ENCODE measurements at places on chromosomes 7 and 10.

DNA sequence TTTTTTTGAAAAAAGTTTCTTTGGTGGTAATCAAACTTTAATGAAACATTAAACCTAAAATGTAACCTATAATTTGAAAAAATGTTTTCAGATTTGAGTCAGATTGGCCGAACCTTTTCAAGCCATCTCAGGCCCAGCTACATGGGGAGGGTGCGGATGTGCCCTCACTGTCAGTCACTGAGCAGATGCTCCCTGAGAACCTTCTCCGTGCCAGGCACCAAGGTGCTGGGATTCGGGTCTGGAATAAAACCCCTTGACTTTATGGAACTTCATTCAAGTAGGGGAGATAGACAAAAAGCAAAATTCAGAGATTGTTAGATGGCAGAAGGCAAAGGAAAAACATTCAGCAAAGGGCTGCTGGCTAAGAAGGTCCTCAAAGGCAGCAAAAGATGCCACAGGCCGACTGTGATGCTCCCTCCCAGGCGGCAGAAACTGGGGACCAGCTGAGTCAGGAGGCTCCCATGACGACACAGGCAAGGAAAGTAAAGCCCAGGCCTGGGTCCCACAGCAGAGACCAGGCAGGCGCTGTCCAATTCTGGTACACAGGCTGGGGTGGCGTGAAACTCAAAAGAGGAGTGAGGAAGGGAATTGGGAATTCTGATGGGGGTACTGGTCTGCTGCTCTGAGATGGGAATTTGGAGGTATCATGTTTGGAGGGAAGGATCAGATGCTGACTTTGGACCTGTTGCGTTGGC is 82.2 kb upstream of the DDC start:
- no peak for DNase-seq

GRCh38 chr7:96527133-96527827 is 182.4 kb downstream of the SEM1 start:
- DNase-seq = no peak

GRCh38 chr7:20348125-20348807 is 17.6 kb downstream of the ITGB8 start:
- DNase-seq = no peak

DNA sequence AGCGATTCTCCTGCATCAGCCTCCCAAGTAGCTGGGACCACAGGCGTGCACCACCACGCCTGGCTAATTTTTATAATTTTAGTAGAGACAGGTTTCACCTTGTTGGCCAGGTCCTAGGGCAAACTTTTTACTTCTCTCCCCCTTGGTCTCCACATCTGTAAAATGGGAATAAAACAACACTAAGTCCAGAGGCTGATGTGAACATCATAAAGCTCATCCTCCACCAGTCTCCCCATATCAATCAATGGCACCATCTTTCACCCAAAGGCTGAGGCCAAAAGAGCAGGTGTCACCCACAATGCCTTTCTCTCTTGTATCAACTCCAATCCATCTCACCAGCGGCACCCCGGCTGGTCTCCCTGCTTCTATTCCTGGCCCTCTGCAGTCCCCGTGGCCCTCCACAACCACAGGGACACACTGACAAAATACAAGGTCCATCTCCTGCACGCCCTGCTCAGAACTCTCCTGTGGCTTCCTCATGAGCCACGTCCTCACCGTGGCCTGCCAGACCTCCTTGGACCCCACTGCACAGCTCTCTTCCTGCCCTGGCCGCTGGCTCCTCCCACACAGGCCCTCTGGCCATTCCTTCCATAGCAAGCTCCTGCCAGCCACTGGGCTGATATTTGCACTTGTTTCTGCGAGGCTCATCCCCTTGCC is 179.0 kb downstream of the FAM107B start:
- no peak for DNase-seq

- DNase-seq = no peak
Observed at GRCh38 chr10:131733596-131733995, 167.2 kb upstream of the PPP2R2D start.

Measured in NCI-H1436 (cell line).